HL-60 (cell line): ENCODE measurements at places on chromosomes 3 and 15.
A peak's percentile ranks its signal among the peaks of the same experiment; 100 is the strongest.

- DNase-seq = no peak
These were observed 3.9 kb downstream of the ZDHHC19 start for GRCh38 chr3:196207159-196207832.

- DNase-seq = no peak
These were observed 100.0 kb downstream of the PCCB start for GRCh38 chr3:136350132-136350531.

- no peak for DNase-seq
These were observed 2.8 kb upstream of the SKIL start for GRCh38 chr3:170354760-170355159.

- no peak for DNase-seq
These were observed 88.2 kb downstream of the GMPS start for GRCh38 chr3:155958676-155959075.

DNA sequence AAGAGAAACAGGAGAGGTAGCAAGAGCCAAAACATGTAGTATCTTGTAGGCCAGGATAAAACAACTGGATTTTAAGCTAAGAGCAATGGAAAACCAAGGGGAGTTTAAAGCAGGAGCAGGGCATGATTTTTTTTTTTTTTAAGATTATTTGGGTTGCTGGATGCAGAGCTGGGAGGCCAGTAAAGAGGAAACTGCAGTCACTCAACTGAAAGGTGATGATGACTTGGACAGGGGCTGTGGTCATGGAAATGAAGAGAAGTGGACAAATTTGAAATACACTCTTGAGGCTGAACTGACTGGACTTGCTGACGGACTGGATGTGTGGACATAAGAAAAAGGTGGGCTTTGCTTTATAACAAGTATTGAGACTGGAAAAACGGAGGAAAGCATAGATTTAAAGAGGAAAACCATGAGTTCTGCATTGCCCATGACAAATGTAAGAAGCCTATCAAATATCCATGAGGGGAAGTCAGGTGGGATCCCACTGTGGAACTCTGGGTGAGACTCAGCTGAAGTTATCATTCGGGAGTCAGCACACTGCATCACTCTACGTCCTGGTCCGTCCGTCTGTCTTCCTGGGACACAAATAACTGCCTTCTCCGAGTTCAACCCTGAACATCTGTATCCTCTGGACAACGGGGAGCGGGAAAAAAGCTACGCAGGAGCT, 688 bp downstream of the XPC start:
- peak; percentile 7 for DNase-seq

DNA sequence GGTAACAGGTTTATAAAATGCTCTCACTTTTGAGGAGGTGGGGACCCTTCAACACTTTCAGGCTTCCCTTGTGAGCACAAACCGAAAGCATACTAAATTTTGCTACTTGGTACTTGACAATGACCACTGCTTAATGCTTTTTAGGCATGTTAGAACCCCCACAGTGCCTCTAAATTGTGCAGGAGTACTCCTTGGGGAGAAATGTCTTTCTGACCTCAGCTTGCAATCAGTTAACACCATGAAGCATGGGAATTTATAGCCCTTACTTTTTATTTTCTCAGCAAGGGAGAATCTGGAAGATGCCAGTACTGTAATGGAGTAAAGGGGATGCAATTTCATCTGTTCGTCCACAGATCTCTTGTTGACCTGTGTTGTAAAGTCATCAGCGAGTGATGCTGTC, 308.9 kb upstream of the TBC1D5 start:
- no peak for DNase-seq

GRCh38 chr3:45679805-45680204, 9.4 kb upstream of the SACM1L start:
- peak; percentile 90 for DNase-seq

DNA sequence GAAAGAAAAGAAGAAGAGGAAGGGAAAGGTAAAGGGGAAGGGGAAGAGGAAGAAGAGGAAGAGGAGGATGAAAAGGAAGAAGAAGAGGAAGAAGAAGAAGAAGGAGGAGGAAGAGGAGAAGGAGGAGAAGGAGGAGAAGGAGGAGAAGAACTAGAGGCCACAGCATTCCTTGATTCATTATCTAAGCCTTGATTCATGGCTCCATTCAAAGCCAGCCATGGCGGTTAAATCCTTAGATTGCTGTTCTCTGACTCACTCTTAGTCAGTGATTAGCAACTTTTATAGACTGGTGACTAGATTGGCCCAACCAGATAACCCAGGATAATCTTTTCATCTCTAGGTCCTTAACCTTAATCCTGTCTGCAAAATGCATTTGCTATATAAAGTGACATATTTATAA, 47.6 kb downstream of the OSTN start:
- no peak for DNase-seq

GRCh38 chr15:77986891-77987764, 90.4 kb downstream of the TBC1D2B start:
- no peak for DNase-seq

DNA sequence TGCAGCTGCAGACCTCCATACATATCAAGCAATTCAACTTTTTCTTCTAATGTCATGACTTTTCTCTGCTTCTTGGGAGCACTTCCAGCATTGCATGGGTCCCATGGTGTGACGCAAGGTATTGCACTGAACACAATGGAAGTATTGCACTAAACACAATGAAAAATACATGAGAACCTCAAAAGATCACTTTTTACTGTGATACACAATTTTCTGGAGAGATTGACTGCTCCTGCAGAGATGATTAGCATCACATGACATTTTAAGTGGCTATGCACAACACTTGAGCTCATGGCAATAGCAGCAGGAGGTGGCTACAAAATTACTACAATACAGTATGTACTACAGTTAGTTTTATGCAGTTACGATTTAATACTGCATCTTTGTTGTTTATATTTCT, 113.5 kb upstream of the BHLHE40 start:
- DNase-seq = peak; percentile 63

DNA sequence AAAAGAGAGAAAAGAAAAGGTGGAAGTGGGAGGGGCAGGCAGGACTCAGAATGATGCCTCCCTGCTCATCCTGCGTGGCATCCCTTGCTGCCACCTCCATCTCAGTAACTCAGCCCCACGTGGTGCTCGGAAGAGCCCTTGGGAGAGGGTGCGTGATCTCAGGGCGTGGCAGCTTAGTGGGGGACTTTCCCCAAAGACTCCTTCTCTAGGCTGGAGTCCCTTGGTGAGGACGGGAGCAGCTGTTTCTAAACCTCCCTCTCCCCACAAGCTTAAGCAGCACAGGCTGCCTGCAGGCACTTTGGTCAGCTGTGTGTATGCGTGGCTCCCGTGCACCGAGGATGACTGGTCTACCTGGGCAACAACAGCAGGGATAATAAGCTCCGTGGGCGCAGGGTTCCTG, 7.4 kb upstream of the ANPEP start:
- no peak for DNase-seq

DNA sequence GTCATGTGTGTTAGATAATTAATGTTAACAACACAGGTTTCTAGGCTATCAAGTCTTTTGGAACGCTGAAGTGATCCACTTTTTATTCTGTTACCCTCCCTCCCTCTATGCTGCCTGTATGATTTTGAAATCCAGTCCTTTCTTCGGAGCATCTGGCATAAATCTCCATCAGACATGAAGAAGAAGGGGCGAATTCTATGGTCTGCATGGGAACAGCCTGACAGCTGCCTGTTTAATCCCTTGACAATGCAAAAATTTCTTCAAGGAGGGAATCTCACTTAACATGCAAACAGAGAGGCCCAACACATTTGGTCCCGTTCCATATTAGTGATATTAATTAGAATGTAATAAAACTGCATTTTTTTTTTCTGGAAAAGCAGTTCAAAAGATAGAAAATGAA, 145.2 kb downstream of the VGLL3 start:
- no peak for DNase-seq

GRCh38 chr15:61229883-61230180, 730 bp upstream of the RORA start:
- no peak for DNase-seq

- DNase-seq = no peak
These were observed 23.6 kb downstream of the DCLK3 start for GRCh38 chr3:36740787-36741186.

DNA sequence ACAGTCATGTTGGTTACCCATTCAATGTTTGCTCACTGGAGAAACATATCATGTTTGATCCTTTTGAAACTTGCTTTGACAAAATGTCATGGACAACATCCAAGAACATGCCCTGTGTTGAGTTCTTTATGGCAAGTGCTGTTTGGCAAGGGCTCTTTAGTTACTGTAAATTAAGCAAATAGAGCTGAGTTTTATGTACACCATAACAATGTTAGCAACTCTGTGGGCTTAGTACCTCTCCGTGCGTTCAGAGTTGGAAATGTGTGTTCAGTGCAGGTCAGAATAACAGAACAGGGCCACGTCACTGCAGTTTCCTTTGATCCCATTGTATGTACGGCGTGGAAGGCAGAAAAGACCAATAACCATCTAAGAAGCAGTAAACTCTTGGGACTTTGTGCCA, 132.5 kb downstream of the MYRIP start:
- DNase-seq = no peak
